Endothelial cell of coronary artery (primary cell): ENCODE measurements at places on chromosomes 13 and 19. TPM values are rescaled to one million over a fixed set of nuclear protein-coding genes. Genes with fewer than 3 reads are reported as not detected.

The ZNF83 gene
- total RNA-seq = 27.3 and 54.5 TPM in 2 replicates

The ZNF738 gene
- total RNA-seq = 4.1 and 5.0 TPM in 2 replicates

The CACNG8 gene
- total RNA-seq = 1.7 and 3.6 TPM in 2 replicates

The HSH2D gene
- total RNA-seq = not detected in 2 replicates

The KLK15 gene
- 0.09 TPM in 1 of 2 replicates, not detected in the other for total RNA-seq

The CYP2B6 gene
- total RNA-seq = not detected in 2 replicates

The TEX101 gene
- total RNA-seq = not detected in 2 replicates

The SHANK1 gene
- total RNA-seq = 1.0 and 1.9 TPM in 2 replicates

The ICAM5 gene
- total RNA-seq = under 0.01 and 0.56 TPM in 2 replicates

The IGSF23 gene
- 0.27 and 0.28 TPM in 2 replicates for total RNA-seq

The CEBPA gene
- total RNA-seq = 0.09 and 0.18 TPM in 2 replicates

The EPS8L1 gene
- 3.3 and 9.4 TPM in 2 replicates for total RNA-seq
